Smooth muscle cell of trachea (primary cell): ENCODE measurements at places on chromosomes 7 and 10. TPM values are rescaled to one million over a fixed set of nuclear protein-coding genes. Genes with fewer than 3 reads are reported as not detected.

Gene AGR2
- not detected in 2 replicates for total RNA-seq

Gene CASD1
- total RNA-seq = 12.7 and 14.3 TPM in 2 replicates

Gene FFAR4
- total RNA-seq = not detected in 2 replicates

Gene GPR158
- total RNA-seq = under 0.01 TPM in 1 of 2 replicates, not detected in the other

Gene KAT6B
- total RNA-seq = 45.5 and 48.9 TPM in 2 replicates

Gene HOXA3
- 2.6 and 3.0 TPM in 2 replicates for total RNA-seq

Gene PTPRN2
- 0.29 and 0.50 TPM in 2 replicates for total RNA-seq

Gene ITIH5
- under 0.01 and 2.8 TPM in 2 replicates for total RNA-seq

Gene UNCX
- not detected in 2 replicates for total RNA-seq

Gene FGFBP3
- total RNA-seq = 0.44 and 0.50 TPM in 2 replicates

Gene OR2A1
- under 0.01 and 0.15 TPM in 2 replicates for total RNA-seq

Gene ADARB2
- not detected in 2 replicates for total RNA-seq

Gene CNTNAP2
- 0.15 TPM in 1 of 2 replicates, not detected in the other for total RNA-seq

Gene SUPV3L1
- 29.2 and 29.8 TPM in 2 replicates for total RNA-seq

Gene OR13A1
- total RNA-seq = not detected in 2 replicates

Gene BAIAP2L1
- total RNA-seq = 1.3 and 4.1 TPM in 2 replicates

Gene PDK4
- 0.29 and 0.66 TPM in 2 replicates for total RNA-seq

Gene WDR86
- total RNA-seq = 3.8 TPM in 1 of 2 replicates, not detected in the other

Gene CDH23
- 0.17 and 0.29 TPM in 2 replicates for total RNA-seq

Gene MUC3A
- not detected in 2 replicates for total RNA-seq

Gene CASTOR2
- total RNA-seq = 13.5 and 27.6 TPM in 2 replicates

Gene UBE2D1
- 11.3 and 12.7 TPM in 2 replicates for total RNA-seq

Gene KLF14
- total RNA-seq = under 0.01 TPM in 1 of 2 replicates, not detected in the other

Gene TRIM73
- total RNA-seq = 0.44 and 3.1 TPM in 2 replicates

Gene KIAA1549
- total RNA-seq = 0.44 and 0.99 TPM in 2 replicates

Gene FZD8
- total RNA-seq = 1.6 and 3.5 TPM in 2 replicates

Gene UCMA
- not detected in 2 replicates for total RNA-seq

Gene BMPER
- 2.9 and 11.2 TPM in 2 replicates for total RNA-seq

Gene ANKRD2
- 0.50 and 2.3 TPM in 2 replicates for total RNA-seq

Gene NME8
- not detected in 2 replicates for total RNA-seq

Gene CDK5
- 19.1 and 19.2 TPM in 2 replicates for total RNA-seq

Gene CYP3A4
- total RNA-seq = not detected in 2 replicates

Gene TRIM50
- not detected in 2 replicates for total RNA-seq

Gene TEX47
- total RNA-seq = not detected in 2 replicates

Gene WDFY4
- total RNA-seq = under 0.01 TPM in 1 of 2 replicates, not detected in the other

Gene GSTO2
- 3.8 and 7.9 TPM in 2 replicates for total RNA-seq

Gene PHKG1
- total RNA-seq = 0.99 and 1.6 TPM in 2 replicates

Gene RBP3
- not detected in 2 replicates for total RNA-seq

Gene SFR1
- total RNA-seq = 5.5 and 16.9 TPM in 2 replicates

Gene DENND2A
- total RNA-seq = 34.9 and 69.6 TPM in 2 replicates

Gene VWA2
- total RNA-seq = 0.58 and 0.83 TPM in 2 replicates

Gene MKX
- 0.83 TPM in 1 of 2 replicates, not detected in the other for total RNA-seq

Gene NAT16
- total RNA-seq = not detected in 2 replicates

Gene RGR
- not detected in 2 replicates for total RNA-seq

Gene NEUROG3
- total RNA-seq = not detected in 2 replicates

Gene ZNF655
- 69.0 and 79.3 TPM in 2 replicates for total RNA-seq

Gene LDB3
- total RNA-seq = under 0.01 TPM in 1 of 2 replicates, not detected in the other

Gene ELMO1
- 0.66 and 0.73 TPM in 2 replicates for total RNA-seq

Gene ACTL6B
- not detected in 2 replicates for total RNA-seq

Gene CALCR
- total RNA-seq = not detected in 2 replicates

Gene CTAGE8
- not detected in 2 replicates for total RNA-seq

Gene CARD11
- total RNA-seq = not detected in 2 replicates

Gene NACAD
- 5.0 and 5.1 TPM in 2 replicates for total RNA-seq
